ENCODE measurements at places on chromosomes 4 and X. TPM values are rescaled to one million over a fixed set of nuclear protein-coding genes. Genes with fewer than 3 reads are reported as not detected.

Gene TMEM31
- 1.8 TPM for polyA plus RNA-seq

Gene ALAS2
- polyA plus RNA-seq = 8.1 TPM

Gene PNMA6F
- 0.15 TPM for polyA plus RNA-seq

Gene SPARCL1
- polyA plus RNA-seq = 9.2 TPM

Gene DNAAF6
- 0.08 TPM for polyA plus RNA-seq

Gene MAGEC2
- polyA plus RNA-seq = not detected

Gene USP26
- not detected for polyA plus RNA-seq

Gene ABLIM2
- polyA plus RNA-seq = 6.8 TPM

Gene SSX4B
- polyA plus RNA-seq = not detected

Gene CT47A7
- polyA plus RNA-seq = not detected

Gene NLGN4X
- polyA plus RNA-seq = 11.9 TPM

Gene FAT4
- polyA plus RNA-seq = 35.3 TPM

Gene RAB40A
- 5.5 TPM for polyA plus RNA-seq

Gene IRF2
- 28.9 TPM for polyA plus RNA-seq

Gene DUX4
- polyA plus RNA-seq = not detected

Gene TRIML2
- not detected for polyA plus RNA-seq

All from left kidney (tissue), 8 donors.